ENCODE measurements at places on chromosomes 12 and 14. TPM values are rescaled to one million over a fixed set of nuclear protein-coding genes. Genes with fewer than 3 reads are reported as not detected.

GRCh38 chr12:10562306-10562933 is 51.0 kb downstream of the MAGOHB start:
- no peaks in the 10 kb centered on the region for H3K4me1 ChIP-seq
- H3K27me3 ChIP-seq = peaks cover under 1% of the 10 kb centered on the region
- DNase-seq = peak; percentile 50
- no peak overlapping the region for H3K4me3 ChIP-seq

GRCh38 chr14:32005628-32006027 is 71.5 kb upstream of the ARHGAP5 start:
- H3K27ac ChIP-seq = no peak overlapping the region
- no peaks in the 10 kb centered on the region for H3K36me3 ChIP-seq
- DNase-seq = no peak
- no peak overlapping the region for H3K4me3 ChIP-seq

GRCh38 chr12:13179211-13180074 is 17.1 kb upstream of the EMP1 start:
- peak overlapping the region; percentile 53 for H3K27ac ChIP-seq
- no peaks in the 10 kb centered on the region for H3K36me3 ChIP-seq
- no peaks in the 10 kb centered on the region for H3K27me3 ChIP-seq
- H3K4me3 ChIP-seq = no peak overlapping the region
- DNase-seq = peak; percentile 81
- H3K4me1 ChIP-seq = peaks cover 8% of the 10 kb centered on the region

GRCh38 chr14:20976291-20976690 is 13.5 kb upstream of the METTL17 start:
- no peaks in the 10 kb centered on the region for H3K36me3 ChIP-seq
- peaks cover 6% of the 10 kb centered on the region for H3K4me1 ChIP-seq
- H3K27ac ChIP-seq = no peak overlapping the region
- H3K4me3 ChIP-seq = no peak overlapping the region
- DNase-seq = no peak

DNA sequence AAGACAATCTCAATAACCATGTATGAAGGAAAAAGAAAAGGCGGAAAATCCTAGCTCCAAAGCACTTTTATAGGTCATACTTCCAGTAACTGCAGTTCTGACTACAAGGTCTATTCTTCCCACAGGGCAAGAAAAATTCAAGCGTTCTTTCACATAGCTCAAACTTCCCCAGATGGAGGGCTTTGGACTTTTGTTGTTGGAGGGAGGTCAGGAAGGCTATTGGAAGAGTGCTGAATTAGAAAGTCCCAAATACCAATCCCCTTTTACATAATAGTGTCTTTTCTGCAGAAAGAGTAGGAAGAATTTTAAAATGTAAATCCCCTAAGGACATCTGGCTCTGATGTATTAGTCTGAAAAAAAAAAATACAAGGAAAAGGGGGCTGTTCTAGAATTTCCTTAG is 309.4 kb downstream of the MDGA2 start:
- no peaks in the 10 kb centered on the region for H3K36me3 ChIP-seq
- no peak for DNase-seq
- H3K27me3 ChIP-seq = no peaks in the 10 kb centered on the region
- H3K4me1 ChIP-seq = no peaks in the 10 kb centered on the region
- no peak overlapping the region for H3K27ac ChIP-seq

GRCh38 chr12:131197490-131197889 is 243.8 kb downstream of the ADGRD1 start:
- H3K27me3 ChIP-seq = no peaks in the 10 kb centered on the region
- no peaks in the 10 kb centered on the region for H3K4me1 ChIP-seq
- no peak for DNase-seq
- H3K36me3 ChIP-seq = no peaks in the 10 kb centered on the region
- no peak overlapping the region for H3K27ac ChIP-seq

- H3K4me3 ChIP-seq = no peak overlapping the region
- no peaks in the 10 kb centered on the region for H3K27me3 ChIP-seq
- peaks cover 12% of the 10 kb centered on the region for H3K4me1 ChIP-seq
- no peaks in the 10 kb centered on the region for H3K36me3 ChIP-seq
Measured at GRCh38 chr14:74519316-74520074, 25.9 kb downstream of the ISCA2 start.

DNA sequence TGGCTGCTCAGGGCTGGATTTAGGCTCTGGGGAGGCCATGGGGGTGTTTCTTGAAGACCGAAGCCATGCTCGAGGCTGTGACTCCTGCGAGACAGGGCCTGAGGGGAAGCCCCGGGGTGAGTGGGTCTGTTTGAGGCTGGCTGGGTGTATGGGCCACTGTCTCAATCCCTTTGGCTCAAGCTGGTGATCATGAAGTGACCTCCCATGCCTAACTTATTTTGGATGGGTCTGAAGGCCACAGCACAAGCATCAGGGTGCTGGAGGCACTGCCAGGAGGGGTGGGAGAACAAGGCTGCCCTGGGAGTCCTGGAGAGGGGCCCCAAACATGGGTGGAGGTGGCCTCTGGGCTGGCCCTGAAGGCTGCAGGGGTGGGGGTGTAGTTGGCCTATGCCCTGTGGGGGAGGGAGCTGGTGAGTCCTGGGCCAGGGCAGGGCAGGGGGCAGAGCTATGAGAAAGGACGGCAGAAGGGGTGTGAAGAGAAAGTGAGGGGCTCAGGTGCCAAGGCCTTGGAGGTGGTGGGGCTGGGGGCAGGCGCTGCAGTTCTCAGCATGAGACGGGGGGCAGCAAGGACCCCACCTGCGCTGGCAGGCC is 100.9 kb downstream of the KIF26A start:
- peak; percentile 47 for DNase-seq
- peaks cover 8% of the 10 kb centered on the region for H3K27me3 ChIP-seq
- no peak overlapping the region for H3K4me3 ChIP-seq
- H3K4me1 ChIP-seq = no peaks in the 10 kb centered on the region

- no peaks in the 10 kb centered on the region for H3K27me3 ChIP-seq
- peaks cover 26% of the 10 kb centered on the region for H3K4me1 ChIP-seq
- no peaks in the 10 kb centered on the region for H3K36me3 ChIP-seq
- no peak overlapping the region for H3K27ac ChIP-seq
Measured at GRCh38 chr14:50344876-50345563, 32.9 kb downstream of the DMAC2L start.

DNA sequence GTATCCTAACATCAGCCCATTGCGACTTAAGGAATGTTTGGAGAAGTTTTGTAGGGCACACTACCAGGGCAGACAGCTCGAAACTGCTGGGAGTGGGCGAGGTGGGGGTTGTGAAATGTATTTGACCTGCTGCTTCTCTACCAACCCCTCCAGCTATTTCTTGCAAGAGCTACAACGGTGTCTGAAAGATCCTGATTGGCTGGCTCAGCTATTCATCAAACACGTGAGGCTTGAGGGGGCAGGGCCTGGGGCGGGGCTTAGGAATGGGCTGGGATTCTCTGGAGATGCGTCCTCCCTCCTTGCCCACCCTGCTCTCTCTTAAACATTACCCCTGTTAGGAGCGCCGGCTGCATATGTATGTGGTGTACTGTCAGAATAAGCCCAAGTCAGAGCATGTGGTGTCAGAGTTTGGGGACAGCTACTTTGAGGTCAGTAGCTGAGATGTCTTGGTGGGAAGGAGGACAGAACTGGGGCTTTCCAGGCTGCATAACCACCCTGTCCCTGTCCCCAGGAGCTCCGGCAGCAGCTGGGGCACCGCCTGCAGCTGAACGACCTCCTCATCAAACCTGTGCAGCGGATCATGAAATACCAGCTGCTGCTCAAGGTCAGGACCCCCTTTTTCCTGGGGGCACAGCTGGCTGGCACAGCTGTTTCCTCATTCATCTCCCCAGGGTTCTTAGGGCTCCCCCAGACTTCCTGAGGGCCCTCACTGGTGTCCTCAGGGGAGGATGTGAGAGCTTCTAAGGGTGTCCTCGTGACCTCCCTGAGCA is 3.1 kb downstream of the ARHGEF25 start:
- no peak overlapping the region for H3K4me3 ChIP-seq
- H3K27me3 ChIP-seq = peaks cover 19% of the 10 kb centered on the region
- DNase-seq = no peak
- H3K27ac ChIP-seq = no peak overlapping the region
- H3K4me1 ChIP-seq = peaks cover 10% of the 10 kb centered on the region
- no peaks in the 10 kb centered on the region for H3K36me3 ChIP-seq

GRCh38 chr14:93834699-93835371 is 46.5 kb upstream of the PRIMA1 start:
- no peaks in the 10 kb centered on the region for H3K36me3 ChIP-seq
- no peak overlapping the region for H3K4me3 ChIP-seq
- DNase-seq = no peak
- H3K27ac ChIP-seq = no peak overlapping the region

- no peaks in the 10 kb centered on the region for H3K36me3 ChIP-seq
- H3K4me1 ChIP-seq = peaks cover 7% of the 10 kb centered on the region
- no peaks in the 10 kb centered on the region for H3K27me3 ChIP-seq
- H3K4me3 ChIP-seq = no peak overlapping the region
- H3K27ac ChIP-seq = peak overlapping the region; percentile 21
Measured at GRCh38 chr12:69415471-69416275, 54.5 kb upstream of the FRS2 start.

DNA sequence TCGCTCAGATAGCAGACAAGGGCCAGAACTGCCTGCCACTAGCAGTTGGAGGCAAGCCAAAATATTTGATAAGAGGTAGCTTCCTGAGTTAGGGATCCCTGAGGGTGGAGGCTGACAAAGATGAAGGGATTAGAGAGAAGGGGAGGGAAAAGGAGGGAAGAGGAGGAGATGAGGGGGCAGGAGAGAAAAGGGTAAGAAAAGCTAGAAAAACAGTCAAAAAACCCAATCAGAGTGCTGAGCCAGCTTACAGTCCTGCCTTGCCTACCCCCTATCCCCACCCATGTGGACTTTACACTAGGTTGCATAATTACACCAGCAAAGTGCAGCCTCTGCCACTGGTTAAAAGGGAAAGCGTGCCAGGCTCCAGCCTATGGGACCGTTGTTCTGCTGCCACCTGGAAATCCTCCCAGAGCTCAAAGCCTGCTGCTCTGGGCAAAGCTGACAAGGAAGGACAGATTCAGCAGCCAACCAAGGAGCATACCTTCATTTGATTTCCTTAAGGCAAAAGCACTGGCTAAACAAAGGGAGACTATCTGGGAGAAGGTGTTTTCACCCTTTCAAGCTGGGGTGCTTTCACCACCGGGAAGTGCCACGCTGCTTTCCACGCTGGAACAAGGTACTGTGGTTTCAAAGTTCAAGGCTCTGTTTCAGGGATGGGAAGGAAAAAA is 3.8 kb upstream of the NUMB start:
- peaks cover 86% of the 10 kb centered on the region for H3K4me1 ChIP-seq
- no peak for DNase-seq
- no peaks in the 10 kb centered on the region for H3K36me3 ChIP-seq
- peak overlapping the region; percentile 30 for H3K4me3 ChIP-seq

GRCh38 chr14:30597504-30597903 is 24.6 kb upstream of the SCFD1 start:
- no peak for DNase-seq
- no peaks in the 10 kb centered on the region for H3K4me1 ChIP-seq

DNA sequence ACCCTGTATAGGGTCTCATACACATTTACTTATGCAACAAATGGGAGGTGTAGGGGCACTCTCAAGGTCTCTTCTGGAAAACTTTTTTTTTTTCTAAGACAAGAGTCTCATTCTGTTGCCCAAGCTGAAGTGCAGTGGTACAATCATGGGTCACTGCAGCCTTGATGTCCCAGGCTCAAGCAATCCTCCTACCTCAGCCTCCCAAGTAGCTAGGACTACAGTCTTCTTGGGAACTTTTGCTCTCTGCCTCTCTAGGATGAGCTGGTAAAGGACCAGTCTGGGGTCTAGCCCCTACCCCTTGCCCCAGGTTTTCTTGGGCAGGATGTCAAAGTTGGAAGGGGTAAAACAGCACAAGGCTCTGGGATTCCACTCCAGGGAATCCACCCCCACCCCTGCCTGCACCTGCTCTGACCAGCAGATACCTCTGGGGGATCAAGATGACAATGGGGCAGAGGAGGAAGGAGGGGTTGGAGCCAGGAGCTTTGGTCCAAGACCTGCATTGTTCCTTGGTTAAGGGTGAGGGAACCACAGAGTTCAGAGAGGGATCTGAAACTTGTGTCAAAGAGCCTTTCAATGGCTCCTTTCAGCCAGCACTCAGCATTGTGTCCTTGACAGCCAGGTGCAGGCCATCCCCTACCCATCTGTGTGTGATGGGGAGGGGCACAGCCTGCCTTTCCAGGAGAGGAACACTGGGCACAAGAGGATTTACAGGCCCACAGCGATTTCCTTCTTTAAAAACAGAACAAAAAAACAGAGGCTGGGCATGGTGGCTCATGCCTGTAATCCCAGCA is 12.2 kb downstream of the CTDSP2 start:
- DNase-seq = no peak
- no peaks in the 10 kb centered on the region for H3K27me3 ChIP-seq
- peaks cover 2% of the 10 kb centered on the region for H3K36me3 ChIP-seq
- H3K4me1 ChIP-seq = peaks cover 98% of the 10 kb centered on the region

DNA sequence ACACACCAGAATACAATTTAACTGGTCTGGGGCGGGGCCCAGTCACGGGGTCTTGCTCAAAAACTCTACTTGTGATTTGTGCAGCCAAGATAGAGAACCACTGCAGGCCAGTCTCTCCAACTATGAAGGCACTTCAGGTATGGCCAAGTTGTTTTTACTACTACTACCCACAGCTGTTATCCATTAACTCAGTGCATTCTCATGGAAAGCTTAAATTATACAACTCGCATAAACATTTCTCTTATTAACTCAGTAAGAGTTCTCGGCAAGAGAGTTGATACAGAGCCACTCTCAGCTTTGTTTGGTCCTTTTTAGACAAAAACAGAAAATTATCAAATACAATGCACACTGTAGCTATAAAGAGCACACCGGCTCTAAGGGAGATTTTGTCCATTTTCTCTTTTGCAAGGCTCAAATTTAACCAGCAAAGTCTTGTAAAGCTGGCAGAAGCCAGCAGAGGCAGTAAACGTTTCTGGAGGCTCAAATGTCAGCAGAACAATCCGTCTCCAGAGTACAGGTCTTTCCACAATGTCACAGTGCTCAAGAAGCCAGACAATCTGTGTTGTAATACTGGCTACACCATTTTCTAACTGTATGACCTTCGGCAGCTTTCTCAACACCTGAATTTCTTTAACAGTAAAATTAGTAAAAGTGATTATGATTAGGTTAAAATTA is 85.9 kb downstream of the PTGER2 start:
- H3K27me3 ChIP-seq = no peaks in the 10 kb centered on the region
- no peaks in the 10 kb centered on the region for H3K36me3 ChIP-seq
- H3K4me3 ChIP-seq = no peak overlapping the region
- DNase-seq = peak; percentile 30
- H3K27ac ChIP-seq = no peak overlapping the region

- H3K4me1 ChIP-seq = peaks cover 41% of the 10 kb centered on the region
- no peaks in the 10 kb centered on the region for H3K36me3 ChIP-seq
- H3K27me3 ChIP-seq = no peaks in the 10 kb centered on the region
- peak overlapping the region; percentile 0 for H3K27ac ChIP-seq
- DNase-seq = no peak
- no peak overlapping the region for H3K4me3 ChIP-seq
Measured at GRCh38 chr12:108815369-108815768, 42.0 kb downstream of the SSH1 start.

GRCh38 chr14:64788706-64789105 is 84.5 kb downstream of the PLEKHG3 start:
- no peak for DNase-seq
- H3K4me1 ChIP-seq = no peaks in the 10 kb centered on the region
- H3K27me3 ChIP-seq = no peaks in the 10 kb centered on the region
- H3K36me3 ChIP-seq = no peaks in the 10 kb centered on the region

The CCDC198 gene
- not detected for total RNA-seq

The GDF3 gene
- total RNA-seq = 0.52 TPM

The CLEC1A gene
- total RNA-seq = 8.9 TPM

The FAM186B gene
- total RNA-seq = 0.20 TPM

The NPAS3 gene
- total RNA-seq = 0.09 TPM

The PFKM gene
- total RNA-seq = 61.6 TPM

The PDE3A gene
- 5.1 TPM for total RNA-seq

The PLD4 gene
- 0.76 TPM for total RNA-seq

The TAS2R14 gene
- total RNA-seq = 1.2 TPM

The SYT1 gene
- 1.5 TPM for total RNA-seq

The ACAD10 gene
- total RNA-seq = 19.8 TPM

The TAS2R20 gene
- total RNA-seq = 1.6 TPM

Measured in left lung (tissue), 14 donors.